ENCODE measurements at places on chromosomes 1 and 21.

DNA sequence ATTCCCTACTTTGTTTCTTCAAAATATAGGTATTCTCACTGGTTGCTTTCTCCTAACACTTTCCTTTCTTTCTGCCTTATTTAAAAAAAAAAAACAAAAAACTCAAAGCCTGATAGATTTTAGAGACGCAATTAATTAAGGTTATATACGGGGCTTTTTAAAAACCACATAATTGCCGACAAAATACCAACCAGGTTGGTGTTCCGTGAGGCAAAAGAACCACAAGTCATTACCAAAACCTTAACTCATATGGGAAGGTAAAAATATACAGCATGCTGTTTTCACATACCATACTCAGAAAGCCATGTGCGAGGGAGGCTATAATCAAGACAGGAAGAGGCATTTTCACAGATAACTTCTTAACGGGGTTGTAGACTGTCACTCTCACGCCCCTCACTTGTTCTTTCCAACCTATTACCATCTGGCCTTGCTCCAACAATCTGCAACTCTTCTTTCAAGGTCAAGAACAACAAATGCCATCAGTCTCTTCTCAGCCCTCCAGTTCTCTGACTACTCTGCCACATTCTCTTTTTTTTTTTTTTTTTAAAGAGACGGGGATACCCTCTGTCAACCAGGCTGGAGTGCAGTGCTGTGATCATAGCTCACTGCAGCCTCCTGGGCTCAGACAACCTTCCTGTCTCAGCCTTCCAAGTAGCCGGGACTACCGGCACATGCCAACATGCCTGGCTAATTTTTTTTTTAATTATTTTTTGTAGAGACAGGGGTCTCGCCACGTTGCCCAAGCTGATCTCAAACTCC lies 102.6 kb downstream of the APP start:
- DNase-seq = no peak

GRCh38 chr1:240027059-240027462 lies 64.6 kb upstream of the FMN2 start:
- DNase-seq = no peak

DNA sequence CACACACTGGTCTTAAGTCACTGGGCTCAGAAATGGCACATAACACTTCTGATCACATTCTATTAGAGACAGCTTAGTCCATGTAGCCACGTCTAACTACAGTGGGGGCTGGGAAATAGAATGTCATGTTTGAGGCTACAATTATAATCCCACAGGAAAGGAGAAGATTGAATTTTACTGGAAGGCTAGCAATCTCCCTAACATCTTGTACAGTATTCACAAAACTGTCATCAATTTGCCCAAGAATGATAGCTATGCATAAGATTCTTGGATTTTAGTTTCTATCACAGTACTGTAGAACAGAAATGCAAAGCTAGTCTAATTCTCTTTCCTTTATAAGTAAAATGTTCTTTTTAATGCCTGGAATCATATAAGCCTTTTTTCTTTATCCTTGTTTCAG lies 12.7 kb upstream of the ZMYM6 start:
- DNase-seq = no peak

- no peak for DNase-seq
Observed at GRCh38 chr1:224939844-224940425, 10.5 kb downstream of the DNAH14 start.

- DNase-seq = no peak
Observed at GRCh38 chr21:25115021-25115420, 492.3 kb downstream of the MRPL39 start.

DNA sequence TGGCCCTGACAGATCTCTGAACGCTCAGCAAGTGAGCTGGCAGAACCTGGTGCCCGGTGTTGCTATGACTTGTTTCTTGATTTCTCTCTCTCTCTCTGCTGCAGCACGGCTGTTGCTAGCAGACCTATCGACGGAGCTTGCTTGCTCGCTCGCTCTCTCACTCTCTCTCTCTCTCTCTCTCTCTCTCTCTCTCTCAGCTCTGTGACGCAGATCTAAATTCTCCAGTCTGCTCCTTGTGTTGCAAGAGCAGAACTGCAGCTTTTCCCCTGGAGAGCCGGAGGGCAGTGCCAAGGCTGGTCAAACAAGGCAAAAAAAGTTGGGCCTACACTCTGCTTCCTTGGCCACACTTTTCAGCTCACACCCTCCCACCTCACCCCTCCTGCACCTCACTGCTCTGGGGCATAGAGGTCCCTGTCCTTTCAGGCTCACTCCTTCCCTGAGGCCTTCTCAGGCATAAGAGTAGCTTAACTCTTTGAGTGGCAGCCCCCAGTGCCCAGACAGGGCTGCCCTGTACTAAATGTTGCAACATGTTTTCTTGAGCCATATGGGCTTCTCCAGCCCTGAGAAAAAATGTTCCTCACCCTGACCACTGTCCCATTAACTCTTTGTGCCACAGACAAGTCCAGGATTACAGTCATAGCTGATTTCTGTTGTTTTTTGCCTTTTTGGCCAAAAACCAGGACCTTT lies 72.2 kb downstream of the CD46 start:
- DNase-seq = peak; percentile 47

All from stimulated activated CD8-positive, alpha-beta memory T cell treated with anti-CD3 and anti-CD28 coated beads, Interleukin-7, amount 100 ng/mL, for 4 hours (primary cell).